Hippocampal formation (tissue), 2 donors: ENCODE measurements at places on chromosomes 7 and 10.

DNA sequence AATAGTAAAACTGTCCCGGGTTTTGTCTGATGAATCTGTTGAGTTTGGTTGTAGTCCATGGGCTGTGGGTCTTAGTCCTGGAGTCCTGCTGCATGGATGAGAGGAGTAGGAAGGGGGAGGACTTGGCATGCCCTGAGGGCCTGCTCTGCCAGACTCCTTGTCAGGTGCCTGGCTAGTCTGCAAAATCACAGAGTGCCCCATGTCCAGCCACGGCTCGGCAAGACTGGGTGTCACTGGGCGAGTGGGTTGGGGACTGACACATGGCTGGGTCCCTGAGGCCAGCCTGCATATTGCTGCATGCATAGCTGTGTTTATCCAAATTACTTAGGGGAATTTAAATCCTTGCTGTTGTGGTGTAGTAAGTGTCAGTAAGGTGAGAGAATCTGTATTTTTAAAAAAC, 9.7 kb downstream of the MINDY4 start:
- no peak for DNase-seq

- DNase-seq, result no peak
Measured at GRCh38 chr7:7352845-7353244, 170.5 kb downstream of the C1GALT1 start.

GRCh38 chr10:133334503-133335245, 2.0 kb downstream of the CALY start:
- DNase-seq, result no peak

- DNase-seq, result no peak
Measured at GRCh38 chr10:105986912-105987635, 1177.4 kb downstream of the SORCS1 start.

DNA sequence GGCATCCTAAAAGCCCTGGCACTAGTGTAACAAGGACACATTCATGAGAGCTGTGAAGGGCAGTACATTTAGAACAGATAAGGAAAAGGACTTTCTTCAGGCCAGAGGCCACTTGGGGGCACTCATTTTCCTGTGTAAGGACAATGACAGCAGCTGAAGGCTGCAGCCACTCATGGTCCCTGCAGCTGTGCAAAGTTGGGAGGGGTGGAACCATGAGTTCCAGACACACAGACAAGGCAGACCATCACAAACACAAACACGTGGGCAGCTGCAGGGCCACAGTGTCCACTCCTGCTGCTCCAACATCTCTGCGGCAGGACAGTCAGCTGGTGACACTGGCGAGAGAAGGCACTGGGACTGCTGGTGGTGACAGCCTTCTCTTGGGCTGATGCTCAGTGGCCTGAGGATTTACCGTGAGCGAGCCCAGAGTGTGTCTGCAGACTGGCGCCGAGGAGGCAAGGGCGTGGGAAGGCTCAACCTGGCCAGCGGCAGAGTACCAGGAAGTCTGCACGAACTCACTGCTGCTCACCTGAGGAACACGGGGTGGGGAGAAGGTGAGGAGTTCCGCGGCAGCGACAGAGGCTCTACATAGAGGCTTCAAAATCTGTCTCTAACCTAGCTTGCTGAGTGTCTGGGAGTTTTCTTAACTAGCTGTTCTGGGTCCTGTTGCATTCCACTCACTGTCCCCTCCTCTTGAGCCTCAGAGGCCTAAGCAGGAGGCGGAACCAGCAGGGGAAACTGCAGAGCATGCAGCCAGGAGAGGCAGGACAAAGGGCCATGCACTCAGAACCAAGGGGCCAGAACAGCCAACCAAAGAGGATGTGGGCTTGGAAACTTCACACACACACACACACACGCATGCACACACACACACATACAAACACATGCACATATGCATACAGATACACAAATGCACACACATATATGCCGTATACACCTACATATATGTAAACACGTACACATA, 76.5 kb upstream of the DDC start:
- peak; percentile 94 for DNase-seq
